Stimulated activated CD8-positive, alpha-beta memory T cell treated with anti-CD3 and anti-CD28 coated beads, Interleukin-7, amount 100 ng/mL, for 24 hours (primary cell): ENCODE measurements at places on chromosomes 12 and 14.

DNA sequence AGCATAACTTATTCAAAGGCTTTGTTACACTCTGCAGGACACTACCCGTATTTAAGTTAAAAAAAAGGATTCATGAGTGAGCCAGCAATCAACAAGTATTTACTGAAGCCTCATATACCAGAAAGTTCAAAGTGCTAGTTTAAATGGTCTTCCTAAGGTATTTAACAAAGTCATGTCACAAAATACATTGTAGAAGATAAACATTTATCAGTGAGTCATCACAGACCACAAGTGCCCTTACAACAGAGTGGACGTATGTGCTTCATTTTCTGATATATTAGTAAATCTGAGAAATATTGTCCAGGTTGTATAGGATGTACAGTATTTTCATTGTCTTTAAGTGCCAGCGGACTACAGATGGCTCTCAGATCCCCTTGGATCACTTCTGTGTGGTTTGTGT, 24.2 kb downstream of the FLRT2 start:
- no peak for DNase-seq

DNA sequence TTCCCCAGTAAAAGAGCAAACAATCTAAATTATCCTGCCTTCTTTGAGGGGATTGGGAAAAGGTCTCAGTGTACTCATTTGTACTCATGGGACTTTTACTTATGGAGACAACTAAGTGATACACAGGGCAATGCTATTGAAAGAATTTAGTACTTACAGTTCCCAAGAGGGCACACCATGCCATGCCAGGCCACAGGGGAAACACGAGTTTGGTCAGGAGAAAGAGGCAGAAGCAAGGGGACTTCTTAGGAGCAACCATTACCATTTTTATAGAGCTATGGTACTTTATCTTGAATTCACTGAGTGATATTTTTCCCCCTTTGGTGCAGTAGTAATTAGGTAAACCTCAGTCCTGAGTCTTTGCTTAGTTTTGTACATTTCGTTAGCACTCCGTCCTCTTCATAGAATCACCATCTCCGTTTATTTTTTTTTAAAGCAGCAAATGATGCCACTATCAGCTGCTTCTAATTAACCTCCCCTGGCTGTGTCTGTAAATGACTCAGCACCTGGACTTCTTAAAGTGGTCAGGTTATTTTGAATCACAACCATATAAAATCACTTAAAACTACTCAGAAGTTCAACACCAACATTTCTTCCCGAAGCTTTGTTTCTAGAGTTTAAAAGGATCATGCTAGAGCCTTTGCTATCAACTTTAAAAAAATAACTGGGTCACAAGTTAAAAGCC, 5.9 kb upstream of the WASHC3 start:
- no peak for DNase-seq

GRCh38 chr12:58443273-58443980, 476.9 kb downstream of the LRIG3 start:
- DNase-seq = no peak

DNA sequence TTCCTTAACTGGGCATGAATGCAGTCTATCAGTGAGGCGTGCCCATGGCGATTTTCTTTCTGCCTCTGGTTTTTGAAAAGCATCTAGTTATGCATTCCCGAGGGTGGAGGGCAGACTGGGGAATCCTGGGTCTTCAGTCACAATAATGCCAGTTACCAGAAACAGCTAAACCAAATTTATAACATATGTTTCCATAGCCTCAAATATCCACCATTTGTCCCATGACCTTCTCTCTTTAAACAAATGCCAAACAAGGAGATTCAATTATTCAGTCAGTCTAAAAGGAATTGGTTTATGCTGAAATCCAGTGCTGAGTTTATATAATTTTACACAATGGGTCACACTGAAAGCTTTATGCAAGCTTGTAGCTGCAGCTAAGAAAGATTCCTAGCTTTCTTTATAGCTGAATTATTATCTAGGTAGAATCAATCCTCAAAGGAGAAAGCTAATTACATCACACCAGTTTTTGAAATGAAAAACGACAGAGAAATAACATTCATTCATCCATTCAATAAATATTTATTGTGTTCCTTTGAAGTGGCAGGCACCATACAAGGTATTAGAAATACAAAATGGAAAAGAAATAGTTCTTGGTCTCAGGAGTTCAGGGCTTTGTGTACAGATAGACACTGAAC, 131.3 kb upstream of the RAP1B start:
- DNase-seq = no peak

DNA sequence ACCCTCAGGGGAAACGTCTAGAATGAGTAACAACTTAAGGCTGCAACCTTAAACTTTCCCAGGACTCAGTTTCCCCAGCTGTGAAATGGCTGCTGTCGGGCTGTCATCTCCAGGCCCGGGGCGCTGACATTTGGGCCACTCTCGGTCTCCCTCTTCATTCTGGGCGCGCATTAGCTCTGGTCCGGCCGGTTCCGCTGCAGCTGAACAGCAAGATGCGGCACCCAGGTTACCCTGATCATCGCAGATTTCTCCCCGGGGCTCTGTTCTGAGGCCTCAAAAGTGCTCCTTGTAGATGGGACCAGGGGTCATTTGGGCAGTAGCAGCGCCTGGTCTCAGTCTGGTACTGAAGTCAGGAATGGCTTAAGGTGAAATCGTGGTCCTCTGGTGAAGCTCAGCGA, 890 bp upstream of the BCL7A start:
- DNase-seq = no peak
